ENCODE measurements at places on chromosomes 1 and 21.

DNA sequence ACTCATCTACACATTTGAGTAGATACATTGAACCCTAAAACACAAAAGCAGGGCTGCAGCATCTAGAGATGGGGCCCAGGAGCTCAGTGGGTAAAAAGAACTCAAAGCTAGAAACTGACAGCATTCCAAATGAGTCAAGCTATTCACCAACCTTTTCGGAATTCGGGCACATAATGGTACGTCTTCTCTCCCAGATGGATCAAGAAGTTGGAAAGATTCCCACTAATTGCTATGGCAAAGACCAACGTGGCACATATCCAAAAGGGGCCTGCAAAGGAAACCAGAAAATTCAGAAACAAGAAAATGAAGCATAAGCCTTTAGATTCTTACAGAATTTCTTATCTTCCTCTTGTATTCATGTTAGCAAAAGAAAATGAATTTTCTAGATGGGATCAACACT lies 18.4 kb downstream of the YIPF1 start:
- no peak for DNase-seq

GRCh38 chr1:244155661-244156060 lies 104.6 kb downstream of the ZBTB18 start:
- DNase-seq, result no peak

DNA sequence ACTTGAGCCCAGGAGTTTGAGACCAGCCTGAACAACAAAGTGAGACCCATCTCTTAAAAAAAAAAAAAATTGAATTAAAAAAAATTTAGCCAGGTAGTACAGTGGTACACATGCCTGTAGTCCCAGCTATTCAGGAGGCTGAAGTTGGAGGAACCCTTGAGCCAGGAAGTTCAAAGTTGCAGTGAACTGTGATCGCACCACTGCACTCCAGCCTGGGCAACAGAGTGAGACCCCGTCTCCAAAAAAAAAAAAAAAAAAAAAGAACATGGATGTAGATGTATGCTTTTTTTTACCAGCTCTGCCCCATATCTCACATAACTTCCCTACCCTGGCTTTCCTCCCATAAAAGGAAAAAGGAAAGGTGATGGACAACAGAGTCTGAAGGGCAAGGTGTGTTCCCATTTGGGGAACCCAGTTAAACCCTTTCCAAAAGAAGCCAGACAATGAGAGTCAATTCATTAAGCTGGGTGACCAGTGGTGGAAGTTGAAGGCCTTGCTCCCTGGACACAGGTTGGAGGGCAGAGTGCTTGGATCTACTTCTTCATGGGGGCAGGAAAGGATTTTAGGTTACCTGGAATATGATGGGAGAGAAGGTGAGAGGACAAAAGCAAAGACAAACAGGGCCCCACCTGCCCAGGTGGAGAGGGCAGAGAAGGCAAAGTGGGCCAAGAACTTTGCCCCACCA lies 2.9 kb downstream of the KRTCAP2 start:
- DNase-seq, result no peak

- no peak for DNase-seq
These were observed 24.3 kb downstream of the LMOD1 start for GRCh38 chr1:201921952-201922558.

DNA sequence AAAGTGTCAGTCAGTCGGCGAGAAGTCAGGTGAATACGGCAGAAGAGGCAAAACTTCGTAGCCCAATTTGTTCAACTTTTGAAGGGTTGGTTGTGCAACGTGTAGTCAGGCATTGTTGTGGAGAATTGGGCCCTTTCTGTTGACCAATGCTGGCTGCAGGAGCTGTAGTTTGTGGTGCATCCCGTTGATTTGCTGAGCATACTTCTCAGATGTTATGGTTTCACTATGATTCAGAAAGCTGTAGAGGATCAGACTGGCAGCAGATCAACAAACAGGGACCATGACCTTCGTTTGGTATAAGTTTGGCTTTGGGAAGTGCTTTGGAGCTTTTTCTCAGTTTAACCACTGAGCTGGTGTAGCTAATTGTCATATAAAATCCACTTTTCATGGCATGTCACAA lies 190.2 kb upstream of the ADAMTS5 start:
- DNase-seq, result no peak

DNA sequence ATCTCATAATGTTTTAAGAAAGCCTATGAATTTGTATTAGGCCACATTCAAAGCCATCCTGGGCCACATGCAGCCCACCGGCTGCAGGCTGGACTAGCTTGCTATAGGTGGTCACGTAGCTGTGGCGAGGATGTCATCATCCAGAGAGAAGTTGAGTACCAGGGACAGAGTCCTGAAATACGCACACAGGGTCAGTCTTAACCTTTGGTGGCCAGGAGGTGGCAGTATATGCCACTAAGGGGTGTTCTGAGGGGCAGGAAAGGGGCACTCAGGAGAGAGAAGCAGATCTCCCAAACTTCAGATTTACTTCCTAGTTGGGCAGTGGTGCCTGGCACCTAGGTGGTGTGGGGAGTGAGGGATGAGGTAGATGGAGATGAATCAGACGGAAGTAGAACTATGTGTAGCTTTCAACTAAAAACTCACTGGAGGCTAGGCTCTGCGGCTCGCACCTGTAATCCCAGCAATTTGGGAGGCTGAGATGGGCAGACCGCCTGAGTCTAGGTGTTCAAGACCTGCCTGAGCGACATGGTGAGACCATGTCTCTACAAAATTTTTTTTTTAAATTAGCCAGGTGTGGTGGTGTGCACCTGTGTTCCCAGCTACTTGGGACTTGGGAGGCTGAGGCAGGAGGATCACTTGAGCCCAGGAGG lies 16.3 kb upstream of the CDK18 start:
- peak; percentile 89 for DNase-seq

GRCh38 chr1:96730574-96731298 lies 9.2 kb downstream of the PTBP2 start:
- no peak for DNase-seq

GRCh38 chr1:94245747-94246438 lies 8.5 kb upstream of the ARHGAP29 start:
- no peak for DNase-seq

DNA sequence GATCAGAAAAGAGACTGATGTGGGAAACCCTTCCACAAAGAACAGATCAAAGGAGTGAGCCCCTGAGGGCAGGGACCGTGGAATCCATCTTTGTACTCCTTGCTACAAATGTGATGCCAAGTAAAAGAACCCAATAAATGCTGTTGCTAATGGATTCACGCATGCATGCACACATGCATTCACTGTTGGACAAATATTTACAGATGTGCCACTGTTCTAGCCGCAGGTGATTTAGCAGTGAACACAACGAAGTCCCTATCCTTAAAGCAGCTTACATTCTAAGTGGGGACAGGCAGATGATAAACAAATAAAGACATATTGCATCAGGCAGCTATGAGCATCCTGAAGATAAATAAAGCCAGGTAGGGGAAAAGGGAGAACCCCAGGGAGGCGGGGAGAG lies 67.8 kb downstream of the ITPKB start:
- DNase-seq, result no peak

GRCh38 chr1:85612704-85613361 lies 32.3 kb downstream of the CCN1 start:
- peak; percentile 89 for DNase-seq

DNA sequence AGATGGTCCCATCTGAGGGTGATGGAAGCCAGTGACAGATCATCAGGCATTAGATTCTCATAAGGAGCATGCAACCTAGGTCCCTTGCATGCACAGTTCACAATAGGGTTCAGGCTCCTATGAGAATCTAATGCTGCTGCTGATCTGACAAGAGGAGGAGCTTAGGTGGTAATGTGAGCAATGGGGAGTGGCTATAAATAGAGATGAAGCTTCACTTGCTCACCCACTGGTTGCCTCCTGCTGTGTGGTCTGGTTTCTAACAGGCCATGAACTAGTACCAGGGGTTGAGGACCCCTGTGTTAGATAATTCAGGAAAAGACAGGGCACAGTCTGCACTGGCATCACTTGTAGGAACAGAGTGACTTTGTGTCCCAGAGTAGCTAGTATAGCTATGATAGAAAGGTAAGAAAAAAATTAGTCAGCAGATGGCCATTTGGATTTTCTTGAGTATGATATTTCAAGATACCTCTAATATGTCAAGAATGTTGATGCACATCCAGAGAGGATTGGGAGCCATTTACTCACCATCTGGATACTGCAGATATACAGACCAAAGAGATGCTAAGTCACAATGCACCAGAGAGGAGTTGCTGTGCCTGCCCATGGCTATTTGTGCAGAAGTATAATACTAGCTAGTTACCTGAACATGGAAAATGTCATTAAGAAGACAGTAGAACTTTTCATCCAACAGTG lies 53.6 kb downstream of the ADCY10 start:
- no peak for DNase-seq

DNA sequence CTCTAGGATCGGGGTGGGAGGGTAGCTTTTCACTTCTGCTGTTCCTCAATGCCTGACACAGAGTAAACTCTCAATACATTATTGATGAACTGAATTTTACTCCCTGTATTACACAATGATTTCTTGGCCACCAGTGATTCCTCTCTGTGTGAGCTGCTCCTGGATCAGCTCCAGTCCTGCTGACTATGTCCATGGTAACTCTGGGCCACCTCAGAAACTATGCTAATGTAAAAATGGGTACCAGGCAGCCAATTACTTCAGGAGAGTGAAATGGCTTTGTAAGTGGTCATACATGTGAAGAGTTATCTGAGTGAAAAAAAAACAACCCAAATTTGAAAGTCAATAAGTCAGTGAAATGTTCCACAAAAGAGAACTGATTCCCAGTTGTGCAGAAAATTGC lies 311.0 kb downstream of the KCNH1 start:
- no peak for DNase-seq

- no peak for DNase-seq
These were observed 14.6 kb downstream of the TENT5C start for GRCh38 chr1:117620440-117620839.

DNA sequence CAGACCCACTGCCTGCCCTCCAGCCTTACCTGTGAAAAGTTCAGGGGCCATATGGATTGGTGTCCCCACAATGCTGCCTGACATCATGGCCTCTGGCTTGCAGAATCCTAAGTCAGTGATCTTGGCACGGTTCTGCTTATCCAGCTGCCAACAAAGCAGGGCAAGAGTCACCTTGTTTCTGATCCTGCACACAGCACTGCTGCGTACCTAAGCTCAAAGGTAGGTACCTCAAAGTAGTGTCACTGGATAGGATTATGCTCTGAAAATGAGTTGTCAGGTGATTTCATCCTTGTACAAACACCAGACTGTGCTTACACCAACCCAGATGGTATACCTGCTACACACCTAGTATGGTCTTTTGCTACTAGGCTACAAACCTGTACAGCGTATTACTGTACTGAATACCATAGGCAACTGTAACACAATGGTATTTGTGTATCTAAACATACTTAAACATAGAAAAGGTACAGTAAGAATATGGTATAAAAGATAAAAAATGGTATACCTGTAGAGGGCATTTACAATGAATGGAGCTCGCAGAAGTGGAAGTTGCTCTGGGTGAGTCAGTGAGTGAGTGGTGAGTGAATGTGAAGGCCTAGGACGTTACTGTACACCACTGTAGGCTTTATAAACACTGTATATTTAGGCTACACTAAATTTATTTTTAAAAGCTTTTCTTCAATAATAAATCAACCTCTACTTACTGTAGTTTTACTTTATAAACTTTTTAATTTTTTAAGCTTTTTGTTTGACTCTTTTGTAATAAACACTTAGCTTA lies 29.1 kb upstream of the RBBP5 start:
- DNase-seq, result no peak

GRCh38 chr1:211336775-211337174 lies 10.1 kb downstream of the TRAF5 start:
- DNase-seq, result no peak

- no peak for DNase-seq
These were observed 5.5 kb downstream of the MTR start for GRCh38 chr1:236800623-236801022.

- peak; percentile 69 for DNase-seq
These were observed 8.6 kb downstream of the NR5A2 start for GRCh38 chr1:200035956-200036618.

- DNase-seq, result no peak
These were observed 17.0 kb upstream of the RUNX3 start for GRCh38 chr1:24946861-24947658.

DNA sequence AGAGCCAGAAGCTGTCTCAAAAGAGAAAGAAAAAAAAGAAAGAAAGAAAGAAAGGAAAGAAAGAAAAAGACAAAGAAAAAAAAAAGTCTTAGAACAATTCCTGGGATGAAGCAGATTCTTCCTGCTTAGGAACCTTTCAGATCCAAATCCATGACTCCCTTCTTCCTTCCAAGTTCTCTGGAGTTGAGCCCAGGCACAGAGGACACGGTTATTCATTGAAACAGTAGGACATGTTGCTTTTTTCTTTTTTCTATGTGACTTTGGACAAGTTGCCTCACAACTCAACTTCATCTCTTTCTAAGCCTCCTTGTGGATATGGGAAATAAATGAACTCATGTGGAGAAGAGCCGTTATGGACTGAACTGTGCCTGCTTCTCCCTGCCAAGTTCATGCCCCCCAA lies 14.7 kb upstream of the TNFRSF8 start:
- no peak for DNase-seq

DNA sequence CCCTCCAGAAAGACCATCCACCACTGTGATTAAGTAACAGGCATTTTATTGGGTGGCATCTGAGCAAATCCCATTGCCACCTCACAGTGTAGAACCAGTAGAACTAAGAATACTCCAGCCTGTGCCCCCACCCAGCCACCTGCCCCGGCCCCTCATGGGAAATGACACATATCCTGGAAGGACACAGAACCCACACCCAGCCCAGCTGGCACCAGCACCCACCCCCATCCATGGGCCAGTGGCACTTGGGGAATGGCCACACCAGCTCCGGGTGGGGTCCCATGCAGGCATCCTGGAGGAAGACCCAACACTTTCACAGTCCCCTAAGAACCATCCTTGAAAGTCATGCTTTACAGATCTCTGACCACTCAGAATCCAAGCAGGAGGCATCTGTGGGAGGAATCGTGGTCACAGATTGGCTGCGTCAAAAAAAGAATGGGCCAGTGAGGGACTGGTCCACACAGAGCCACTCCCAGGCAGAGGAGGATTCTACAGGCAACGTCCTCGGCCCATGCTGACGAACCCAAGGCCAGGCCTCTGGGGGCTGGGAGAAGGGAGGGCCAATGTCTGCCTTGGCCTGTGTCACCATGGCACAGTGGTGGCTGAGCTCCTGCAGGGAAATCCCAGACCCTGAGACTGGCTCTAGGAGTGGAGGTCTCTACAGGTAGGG lies 12.1 kb upstream of the TAS1R2 start:
- DNase-seq, result no peak

- no peak for DNase-seq
These were observed 3.0 kb upstream of the OR2C3 start for GRCh38 chr1:247539215-247539614.

GRCh38 chr1:56189946-56190805 lies 389.2 kb downstream of the PLPP3 start:
- peak; percentile 74 for DNase-seq

DNA sequence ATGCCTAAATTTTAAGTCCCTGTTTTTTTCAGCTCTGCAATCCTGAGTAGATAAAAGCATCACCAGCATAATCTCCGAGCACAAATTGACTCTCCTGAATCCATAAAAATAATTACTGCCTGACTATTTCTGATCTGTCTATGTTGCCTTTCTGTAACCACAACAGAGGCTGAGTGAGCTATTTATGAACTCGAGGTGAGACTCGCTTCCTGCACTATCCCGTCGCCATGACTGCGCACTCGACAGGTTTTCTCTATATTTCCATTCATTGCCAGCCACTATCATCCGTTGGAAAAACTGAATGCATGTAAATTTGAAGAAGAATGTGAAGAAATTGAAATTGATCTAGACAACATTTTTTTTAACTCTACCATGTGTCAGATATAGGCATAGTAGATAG lies 897.2 kb downstream of the ADGRL2 start:
- no peak for DNase-seq

GRCh38 chr1:50074931-50075330 lies 33.8 kb upstream of the ELAVL4 start:
- DNase-seq, result no peak

Data from mesendoderm (in vitro differentiated cells).